ENCODE measurements at places on chromosomes 6 and 20.
A peak's percentile ranks its signal among the peaks of the same experiment; 100 is the strongest.

GRCh38 chr20:17662333-17663039 lies 19.6 kb downstream of the RRBP1 start:
- no peak for DNase-seq

- peak; percentile 3 for DNase-seq
These were observed 655.9 kb upstream of the MAN1A1 start for GRCh38 chr6:120005292-120005976.

DNA sequence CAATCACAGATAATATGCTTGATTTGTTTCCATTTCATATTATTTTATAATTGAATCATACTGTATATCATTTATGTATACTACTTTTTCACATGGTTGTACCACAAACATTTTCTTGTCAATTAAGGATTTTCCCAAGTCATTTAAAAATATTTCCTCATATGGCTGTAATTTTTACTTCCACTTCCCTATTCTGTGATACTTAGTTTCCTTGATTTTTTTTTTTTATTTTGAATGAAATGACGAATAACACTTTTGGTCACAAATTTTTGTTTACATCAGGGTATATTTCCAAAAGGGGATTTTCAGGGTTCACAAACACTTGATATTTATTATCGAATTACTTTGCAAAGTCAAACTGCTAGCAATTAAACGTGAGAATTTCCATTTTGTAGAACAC lies 515.6 kb downstream of the KIF16B start:
- no peak for DNase-seq

DNA sequence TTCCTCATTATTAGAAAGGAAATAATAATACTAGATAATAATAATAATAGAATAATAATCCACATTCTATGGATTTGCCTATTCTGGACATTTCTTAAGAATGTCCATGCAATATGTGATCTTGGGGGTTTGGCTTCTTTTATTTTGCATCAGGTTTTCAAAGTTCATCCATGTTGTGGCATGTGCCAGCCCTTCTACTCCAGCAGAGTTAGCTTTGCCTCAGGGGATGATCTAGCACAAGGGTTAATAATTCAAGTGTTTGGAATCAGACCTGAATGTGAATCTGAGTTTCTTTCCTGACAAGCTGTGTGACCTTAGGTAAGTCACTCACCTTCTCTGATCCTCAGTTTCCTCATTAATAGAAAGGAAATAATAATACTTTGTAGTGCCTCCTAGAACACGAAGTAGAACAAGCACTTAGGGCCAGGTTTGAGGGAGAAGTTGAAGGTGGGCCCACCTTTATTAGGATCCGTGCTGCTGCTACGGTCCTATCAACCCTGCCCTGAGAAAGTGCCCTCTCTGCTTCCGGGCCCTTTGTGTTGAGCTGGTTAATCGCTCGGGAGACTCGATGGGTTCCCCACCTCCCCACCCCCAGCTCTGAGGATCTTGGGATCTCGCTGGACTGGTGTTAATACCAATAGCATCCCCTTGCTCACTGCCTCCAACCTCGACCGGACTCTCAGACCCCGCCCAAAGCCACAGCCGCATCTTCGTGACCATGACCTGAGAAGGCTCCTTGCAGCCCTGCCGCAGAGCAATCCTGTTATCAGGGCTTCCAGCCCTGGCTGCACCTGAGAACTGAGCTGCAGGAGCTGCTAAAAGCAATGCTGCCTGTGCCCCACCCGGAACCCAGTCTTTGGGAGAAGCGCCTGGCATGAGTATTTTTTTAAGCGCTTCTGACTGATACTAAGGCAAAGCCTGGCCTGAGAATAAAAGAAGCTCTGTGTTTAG lies 26.9 kb downstream of the RBM38 start:
- DNase-seq = no peak

DNA sequence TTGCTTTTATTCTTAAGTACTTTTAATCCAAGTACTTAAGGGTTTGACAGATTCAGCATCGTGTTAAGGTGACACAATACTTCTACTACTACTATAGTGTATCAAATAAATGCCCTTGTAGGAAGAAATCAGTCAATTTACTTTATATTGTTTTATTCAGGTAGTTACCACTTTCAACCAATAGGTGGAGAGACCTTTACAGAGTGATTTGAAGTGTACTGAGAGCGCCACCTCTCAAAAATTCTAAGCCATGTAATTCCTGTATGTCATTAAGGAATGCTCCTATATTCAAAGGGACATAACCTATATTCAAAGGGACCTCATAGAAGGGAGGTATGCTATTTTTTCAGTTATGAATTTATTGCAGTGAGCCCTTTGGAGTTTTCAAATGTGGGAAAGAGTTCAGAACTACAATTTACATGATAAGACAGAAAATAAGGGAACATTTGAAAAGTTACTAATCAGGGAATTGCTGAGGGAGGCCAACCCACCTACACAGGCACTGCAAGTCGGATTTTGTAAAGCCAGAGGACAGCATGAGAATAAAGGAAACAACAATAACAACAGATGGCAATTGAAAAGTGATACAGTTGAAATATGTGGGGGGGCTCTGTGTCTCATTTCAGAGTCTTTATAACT lies 955.6 kb downstream of the TBC1D32 start:
- DNase-seq = no peak

DNA sequence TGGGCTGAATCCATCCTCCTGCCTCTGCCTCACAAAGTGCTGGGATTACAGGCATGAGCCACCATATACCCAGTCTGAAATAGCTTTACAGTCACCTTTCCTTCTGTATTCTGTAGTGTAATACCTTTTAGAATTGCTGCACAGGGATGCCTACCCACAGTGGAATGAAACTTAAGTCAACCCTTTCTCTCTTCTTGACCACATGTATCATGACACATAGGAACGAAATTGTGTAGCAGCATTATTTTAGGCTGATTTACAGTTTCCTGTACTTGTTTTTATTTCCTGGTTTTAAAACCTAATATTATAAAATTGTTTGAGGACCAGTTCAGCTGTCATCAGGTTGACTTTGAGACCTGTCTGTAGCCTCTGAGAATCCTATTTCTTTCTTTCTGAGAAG lies 297.8 kb downstream of the ZFAND3 start:
- no peak for DNase-seq

- DNase-seq = peak; percentile 57
These were observed 838 bp downstream of the STMN3 start for GRCh38 chr20:63652192-63652980.

Measured in stimulated activated naive CD4-positive, alpha-beta T cell (primary cell).